ENCODE measurements at places on chromosomes 13 and 19.
A peak's percentile ranks its signal among the peaks of the same experiment; 100 is the strongest.

DNA sequence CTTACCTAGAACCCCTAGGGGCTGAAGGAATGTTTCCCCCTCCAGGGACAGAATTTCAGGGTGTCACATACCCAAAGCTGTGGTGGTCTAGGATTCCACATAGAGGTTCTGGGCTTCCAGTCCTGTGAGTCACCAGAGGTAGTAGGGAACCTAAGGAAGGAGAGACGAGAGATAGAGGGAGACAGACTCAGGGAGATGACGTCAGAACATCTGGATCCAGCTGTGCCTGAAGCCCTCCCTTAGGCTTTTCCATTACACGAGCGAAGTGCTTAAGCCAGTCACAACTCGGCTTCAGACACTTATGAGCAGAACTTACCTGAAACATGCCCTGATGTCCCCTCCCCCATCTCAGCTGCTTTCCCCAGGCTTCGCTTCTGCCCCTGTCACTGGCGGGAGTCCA, 11.8 kb upstream of the SELENOW start:
- no peak for DNase-seq

DNA sequence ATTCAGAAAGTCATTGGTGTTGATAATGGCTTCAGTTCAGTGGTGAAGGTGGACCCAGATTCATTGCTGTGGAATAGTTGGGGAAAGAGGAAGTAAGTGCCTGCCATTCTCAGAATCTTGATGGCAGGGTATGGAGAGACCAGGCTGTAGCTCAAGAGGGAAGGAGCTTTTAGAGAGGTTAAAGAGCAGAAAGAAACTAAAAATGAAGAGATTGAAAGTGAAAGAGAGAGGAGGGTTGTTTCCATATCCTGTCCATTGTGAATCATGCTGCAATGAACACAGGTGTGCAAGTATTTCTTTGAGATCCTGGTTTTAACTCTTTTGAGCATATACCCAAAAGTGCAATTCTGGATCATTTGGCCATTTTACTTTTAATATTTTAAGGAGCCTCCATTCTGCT, 12.5 kb downstream of the GJB6 start:
- DNase-seq = no peak

DNA sequence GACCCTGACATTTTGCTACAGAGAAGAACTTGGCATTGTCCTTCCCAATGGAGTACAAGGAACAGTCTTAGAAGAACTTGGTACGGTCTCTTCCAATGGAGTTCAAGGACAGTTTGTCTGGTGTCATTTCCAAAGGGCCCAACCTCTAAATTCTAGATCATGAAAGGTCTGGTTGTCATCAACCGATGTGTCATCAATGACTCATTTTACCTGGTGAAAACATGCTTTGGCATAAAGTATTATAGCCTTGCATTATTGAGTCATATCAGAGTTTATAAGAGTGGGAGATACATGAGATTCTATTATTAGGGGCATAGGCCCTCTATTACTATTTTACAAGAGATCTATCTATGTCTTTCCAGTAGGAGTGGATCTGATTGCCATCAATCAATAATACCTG, 4.3 kb downstream of the CYP2B6 start:
- DNase-seq = no peak

GRCh38 chr13:98458431-98458830, 118.5 kb downstream of the STK24 start:
- no peak for DNase-seq

- DNase-seq = no peak
Measured at GRCh38 chr19:42288881-42289555, 12.9 kb upstream of the PRR19 start.

GRCh38 chr19:1133471-1133929, 29.7 kb downstream of the GPX4 start:
- DNase-seq = peak; percentile 89

GRCh38 chr19:31386806-31387205, 37.6 kb upstream of the TSHZ3 start:
- DNase-seq = no peak

- DNase-seq = no peak
Measured at GRCh38 chr13:65808061-65808460, 1422.1 kb downstream of the PCDH9 start.

GRCh38 chr19:40055049-40055448, 982 bp downstream of the ZNF780B start:
- no peak for DNase-seq

DNA sequence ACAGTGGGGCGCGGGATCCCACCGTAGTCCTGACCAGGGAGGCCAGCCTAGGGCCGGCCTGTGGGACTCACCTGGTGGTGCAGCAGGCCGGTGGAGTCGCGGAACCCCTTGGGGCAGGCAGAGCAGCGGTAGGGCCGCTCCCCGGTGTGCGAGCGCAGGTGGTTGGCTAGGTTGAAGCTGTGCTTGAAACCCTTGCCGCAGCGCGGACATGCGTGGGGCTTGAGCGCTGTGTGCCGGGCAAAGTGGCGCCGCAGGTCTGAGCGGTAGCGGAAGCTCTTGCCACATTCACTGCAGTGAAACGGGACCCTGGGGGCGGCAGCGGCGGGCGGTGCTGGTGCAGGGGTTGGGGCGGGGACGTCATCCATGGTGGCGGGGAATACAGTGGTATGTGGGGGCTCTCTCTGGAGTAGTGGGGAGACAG, 1.8 kb downstream of the FIZ1 start:
- no peak for DNase-seq

DNA sequence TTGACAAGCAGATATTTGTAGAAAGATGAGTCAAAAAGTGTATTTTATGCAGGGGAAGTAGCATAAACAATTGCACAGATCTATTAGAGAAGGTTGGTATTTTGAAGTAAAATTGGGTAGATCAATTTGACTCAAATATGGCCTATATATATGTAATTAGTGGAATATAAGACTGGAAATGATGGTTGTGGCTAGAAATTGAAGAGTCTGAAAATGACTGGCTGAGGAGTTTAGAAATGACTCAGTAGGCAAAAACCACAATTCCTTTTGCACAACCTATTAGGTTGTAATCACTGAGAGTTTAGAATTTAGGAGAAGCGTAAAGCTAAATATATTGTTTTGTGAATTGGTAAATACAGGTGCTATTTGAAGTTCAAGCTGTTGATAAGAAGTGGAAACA, 622.6 kb upstream of the PCDH20 start:
- no peak for DNase-seq

GRCh38 chr13:45198041-45198440, 2.8 kb downstream of the KCTD4 start:
- DNase-seq = no peak

DNA sequence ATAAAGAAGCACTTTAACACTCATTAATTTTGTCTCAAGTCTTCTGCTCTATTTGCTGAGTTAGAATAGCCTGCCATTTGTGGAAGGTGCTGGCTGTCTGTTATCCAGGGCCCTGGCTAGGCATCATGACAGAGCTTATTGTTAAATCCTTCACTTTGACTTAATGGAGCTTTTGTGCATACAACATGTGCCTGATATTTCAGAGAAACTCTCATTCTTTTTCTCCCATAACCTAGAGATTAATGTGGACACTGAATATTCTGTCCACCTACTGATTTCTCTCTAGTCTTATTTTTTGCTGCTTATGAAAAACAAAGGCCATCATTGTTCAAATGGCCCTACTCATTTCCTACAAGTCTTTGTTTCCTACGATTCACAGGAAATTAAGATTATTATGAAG, 383.1 kb upstream of the HTR2A start:
- DNase-seq = no peak

GRCh38 chr19:39409208-39410016, 2.8 kb downstream of the ZFP36 start:
- peak; percentile 97 for DNase-seq

- no peak for DNase-seq
Measured at GRCh38 chr13:83450591-83450990, 431.7 kb downstream of the SLITRK1 start.

DNA sequence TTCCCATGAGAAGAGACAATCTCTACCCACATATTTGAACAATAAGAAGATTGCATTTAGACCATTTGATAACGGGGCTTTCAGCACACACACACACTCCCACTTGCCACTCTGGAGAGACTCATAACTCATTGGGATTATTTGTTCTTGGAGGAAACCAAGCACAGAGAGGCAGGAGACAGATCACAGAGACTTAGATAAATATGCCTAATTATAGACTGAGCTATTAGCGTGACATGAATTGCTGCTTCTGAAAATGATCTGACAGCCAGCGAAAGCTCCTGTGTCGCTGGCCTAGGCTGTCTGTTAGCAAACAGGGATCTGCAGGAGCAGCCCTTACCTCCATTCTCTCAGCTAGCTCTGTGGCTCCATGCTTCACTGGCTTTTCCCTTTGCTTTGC, 111.4 kb downstream of the CCNA1 start:
- no peak for DNase-seq

GRCh38 chr13:110293037-110293436, 13.9 kb downstream of the COL4A1 start:
- peak; percentile 29 for DNase-seq

- no peak for DNase-seq
Measured at GRCh38 chr19:52351512-52351911, 15.5 kb downstream of the ZNF610 start.

GRCh38 chr19:56314018-56314380, 640 bp downstream of the ZSCAN5A start:
- DNase-seq = no peak

DNA sequence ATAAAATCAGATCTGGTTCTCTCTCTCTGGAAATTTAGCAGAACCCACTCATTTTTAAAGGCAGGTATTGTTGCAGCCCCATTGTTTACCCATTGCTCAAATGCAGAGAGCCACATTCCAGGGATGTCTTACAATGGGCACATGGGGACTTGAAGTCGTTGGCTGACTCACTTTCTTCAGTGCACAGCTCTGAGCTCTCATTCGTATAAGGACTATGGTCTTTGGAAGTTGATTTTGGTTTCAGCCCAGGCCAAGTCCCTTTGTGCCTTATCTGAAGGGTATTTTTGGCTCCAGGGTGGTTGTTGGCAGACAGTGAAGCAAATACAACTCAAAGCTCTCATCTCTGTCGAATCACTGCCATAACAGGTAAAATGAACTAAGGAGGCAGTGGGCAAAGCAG, 47.3 kb upstream of the CLDN10 start:
- DNase-seq = no peak

DNA sequence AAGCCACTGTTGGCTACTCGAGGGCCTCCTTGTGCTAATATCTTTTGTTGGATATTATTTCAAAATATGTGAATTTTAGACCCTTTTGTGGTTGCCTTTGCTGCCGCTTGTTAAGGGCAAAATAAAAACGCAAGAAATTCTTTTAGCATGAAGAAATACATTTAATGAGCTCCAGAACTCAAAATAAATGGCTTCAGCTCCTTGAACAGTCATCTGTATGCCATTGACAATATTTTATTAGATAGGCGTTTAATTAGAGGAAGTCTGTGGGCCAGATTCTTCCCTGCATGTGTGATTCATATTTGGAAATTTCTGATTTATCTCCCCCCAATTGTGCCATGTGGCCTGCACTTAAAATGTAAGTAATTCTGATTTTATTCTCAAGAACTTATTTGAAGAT, 177.2 kb downstream of the STK24 start:
- no peak for DNase-seq

DNA sequence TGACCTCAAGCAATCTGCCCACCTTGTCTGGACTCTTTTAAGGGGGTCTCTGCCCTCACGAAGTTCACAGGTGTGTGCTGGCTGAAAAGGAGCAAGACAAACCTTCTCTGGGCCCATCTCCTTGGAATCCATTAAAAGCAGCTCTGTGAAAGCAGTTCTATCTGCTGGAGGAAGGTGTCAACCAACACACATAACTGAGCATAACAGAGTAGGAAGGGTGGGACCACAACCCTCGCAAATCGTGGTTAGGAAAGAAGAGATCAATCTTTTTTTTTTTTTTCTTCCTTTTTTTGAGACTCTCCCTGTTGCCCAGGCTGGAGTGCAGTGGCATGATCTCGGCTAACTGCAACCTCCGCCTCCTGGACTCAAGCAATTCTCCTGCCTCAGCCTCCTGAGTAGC, 1.4 kb downstream of the SUGP2 start:
- no peak for DNase-seq

GRCh38 chr19:30677702-30678101, 305.5 kb downstream of the ZNF536 start:
- no peak for DNase-seq

DNA sequence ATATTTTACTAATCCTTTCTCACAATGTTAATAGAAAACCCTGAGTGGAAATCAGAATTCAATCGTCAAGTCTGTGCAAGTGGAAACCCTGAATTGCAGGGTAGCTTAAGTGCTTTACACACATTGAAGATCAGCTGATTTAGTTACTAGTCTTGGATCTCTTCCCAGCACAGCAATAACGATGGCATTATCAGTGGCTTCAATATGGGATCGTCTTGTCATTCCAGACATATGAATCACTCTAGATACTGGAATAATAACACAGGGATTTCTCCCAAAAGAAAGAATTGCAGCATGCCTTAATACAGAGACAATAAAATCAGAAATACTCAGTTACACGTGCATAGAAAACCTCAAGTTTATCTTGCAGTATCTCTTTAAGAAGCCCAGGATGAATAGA, 12.6 kb upstream of the METTL21C start:
- DNase-seq = no peak

GRCh38 chr13:50891206-50891605, 18.4 kb upstream of the RNASEH2B start:
- DNase-seq = no peak

DNA sequence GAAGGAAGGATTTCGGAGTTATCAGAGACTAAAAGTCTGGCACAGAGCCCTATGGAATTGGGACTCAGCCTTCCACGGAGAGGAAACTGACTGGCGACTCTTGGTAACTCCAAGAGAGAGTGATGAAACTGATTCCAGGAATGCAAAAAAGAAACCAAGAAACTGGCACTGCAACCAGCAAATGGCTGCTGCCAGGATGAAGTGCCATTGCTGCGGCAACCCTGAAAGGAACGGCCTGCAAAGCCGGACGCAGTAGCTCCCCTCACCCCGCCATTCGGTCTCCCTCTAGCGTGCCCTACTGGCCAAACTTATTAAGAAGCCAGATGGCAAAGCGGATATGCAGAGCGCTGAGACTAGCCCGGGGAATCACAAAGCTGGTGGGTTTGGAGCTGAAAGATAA, 236.0 kb downstream of the PCDH9 start:
- DNase-seq = peak; percentile 30

- no peak for DNase-seq
Measured at GRCh38 chr19:9941671-9942070, 5.4 kb upstream of the OLFM2 start.

DNA sequence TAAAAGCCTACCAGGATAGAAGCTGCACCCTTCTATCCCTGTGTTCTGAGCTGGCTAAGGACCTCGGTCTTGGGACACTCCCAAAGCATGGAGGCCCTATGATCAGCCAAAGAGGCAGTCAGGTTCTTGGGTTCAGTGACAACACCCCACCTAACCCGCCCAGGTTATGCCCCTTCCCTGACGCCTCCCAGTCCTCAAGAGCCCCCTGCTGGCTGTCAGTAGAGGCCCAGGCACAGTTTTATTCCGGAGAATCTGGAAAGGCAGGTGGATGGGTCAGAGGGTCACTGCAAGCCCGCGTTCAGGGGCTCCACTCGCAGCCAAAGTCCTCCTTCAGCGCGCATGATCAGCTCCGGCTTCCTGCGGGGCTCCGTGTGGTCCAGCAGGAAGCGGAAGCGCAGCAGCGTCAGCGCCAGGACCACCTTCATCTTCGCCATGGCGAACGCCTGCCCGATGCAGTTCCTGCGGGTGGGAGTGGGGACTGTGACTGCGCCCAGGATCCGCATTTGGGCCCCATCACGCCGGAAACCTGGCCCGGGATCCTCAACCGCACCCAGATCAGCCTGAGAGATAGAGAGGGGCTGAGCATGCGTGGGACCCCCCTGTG, 22.3 kb downstream of the OR10H3 start:
- DNase-seq = no peak

- DNase-seq = no peak
Measured at GRCh38 chr13:43848001-43848649, 31.4 kb downstream of the CCDC122 start.

GRCh38 chr13:83773961-83774360, 108.3 kb downstream of the SLITRK1 start:
- no peak for DNase-seq

All from Peyer's patch (tissue), 4 donors.